ENCODE measurements at places on chromosomes 7 and 10. TPM values are rescaled to one million over a fixed set of nuclear protein-coding genes. Genes with fewer than 3 reads are reported as not detected.

DNA sequence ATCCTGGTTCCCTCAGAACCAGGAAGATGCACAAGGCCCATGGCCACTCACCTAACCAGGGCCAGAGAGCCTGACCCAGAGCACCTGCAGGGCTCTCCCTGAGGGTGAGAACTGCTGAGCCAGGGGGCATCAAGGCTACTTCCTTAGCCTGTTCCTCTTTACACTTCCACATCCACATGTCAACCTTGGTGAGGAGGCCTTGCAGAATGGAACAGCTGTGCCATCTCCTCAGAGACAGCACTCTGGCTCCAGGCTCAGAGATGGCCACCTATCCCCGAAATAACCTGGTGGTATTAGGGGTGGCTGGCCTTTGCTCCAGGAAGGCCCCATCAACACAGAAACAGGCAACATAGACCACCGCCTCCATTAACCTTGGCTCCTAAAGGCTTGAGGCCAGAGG lies 473.0 kb downstream of the RPS24 start:
- no peak for DNase-seq

- no peak for DNase-seq
These were observed 21.4 kb downstream of the DPCD start for GRCh38 chr10:101609481-101609880.

- no peak for DNase-seq
These were observed 107.9 kb downstream of the AKR1D1 start for GRCh38 chr7:138184191-138184590.

Gene PRPS1L1
- polyA plus RNA-seq = not detected

Gene ZNF107
- polyA plus RNA-seq = 2.5 TPM
